ENCODE measurements at places on chromosomes 2 and 18.

GRCh38 chr2:26526105-26526504, 48.2 kb upstream of the OTOF start:
- DNase-seq = no peak

DNA sequence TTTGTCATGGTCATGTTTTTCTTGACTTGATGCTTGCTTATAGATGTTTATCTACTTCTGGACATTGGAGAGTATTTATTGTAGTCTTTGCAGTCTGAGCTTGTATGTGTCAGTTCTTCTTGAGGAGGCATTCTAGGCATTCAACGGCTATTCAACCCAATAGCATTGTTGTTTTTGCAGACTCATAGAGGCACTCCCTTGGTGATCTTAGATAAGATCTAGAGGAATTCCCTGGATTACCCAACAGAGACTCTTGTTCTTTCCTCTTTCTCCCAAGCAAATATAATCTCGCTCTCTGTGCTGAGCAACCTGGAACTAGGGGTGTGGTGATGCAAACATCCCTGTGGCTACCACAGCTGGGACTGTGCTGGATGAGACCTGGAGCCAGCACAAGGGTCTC, 40.4 kb downstream of the SYT4 start:
- DNase-seq = no peak

DNA sequence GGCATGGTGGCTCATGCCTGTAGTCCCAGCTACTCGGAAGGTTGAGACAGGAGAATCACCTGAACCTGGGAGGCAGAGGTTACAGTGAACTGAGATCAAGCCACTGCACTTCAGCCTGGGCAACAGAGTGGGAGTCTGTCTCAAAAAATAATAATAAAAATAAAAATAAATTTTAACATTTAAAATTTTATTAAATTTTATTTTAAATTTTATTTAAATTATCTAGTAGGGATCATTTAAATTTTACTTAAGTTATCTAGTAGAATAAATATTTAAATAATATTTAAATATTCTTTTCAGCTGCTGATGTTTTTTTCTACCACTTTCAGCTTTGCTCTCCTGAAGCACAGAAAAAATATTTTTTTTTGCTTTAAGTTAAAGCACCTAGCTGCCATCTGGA, 10.4 kb downstream of the COBLL1 start:
- no peak for DNase-seq

- DNase-seq = no peak
Measured at GRCh38 chr2:71940695-71941094, 207.0 kb downstream of the CYP26B1 start.
